CD4-positive, alpha-beta T cell treated with Interleukin-10 for 1 hour (primary cell): ENCODE measurements at places on chromosomes 16 and 17.
A peak's percentile ranks its signal among the peaks of the same experiment; 100 is the strongest.

GRCh38 chr17:77107506-77108433 is 33.0 kb upstream of the SEC14L1 start:
- peak; percentile 67 for DNase-seq

DNA sequence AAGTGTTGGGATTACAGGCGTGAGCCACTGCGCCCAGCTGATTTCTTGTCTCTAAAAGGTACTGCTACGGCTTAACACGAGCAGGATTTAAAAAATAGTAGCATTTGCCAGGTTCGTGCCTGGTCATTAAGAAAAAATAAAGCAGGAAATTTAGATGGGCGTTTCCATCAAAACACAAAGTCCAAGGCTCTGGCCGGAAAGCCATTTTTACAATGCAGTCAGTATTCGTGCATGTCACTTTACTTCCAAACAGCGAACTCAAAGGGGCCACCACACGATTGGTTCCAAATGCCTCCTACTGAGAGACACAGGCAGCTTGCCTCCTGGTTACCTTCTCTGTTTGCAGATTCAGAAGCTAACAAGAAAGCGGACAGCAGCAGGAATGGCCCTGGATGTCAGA is 66.2 kb downstream of the MRM3 start:
- DNase-seq = no peak

DNA sequence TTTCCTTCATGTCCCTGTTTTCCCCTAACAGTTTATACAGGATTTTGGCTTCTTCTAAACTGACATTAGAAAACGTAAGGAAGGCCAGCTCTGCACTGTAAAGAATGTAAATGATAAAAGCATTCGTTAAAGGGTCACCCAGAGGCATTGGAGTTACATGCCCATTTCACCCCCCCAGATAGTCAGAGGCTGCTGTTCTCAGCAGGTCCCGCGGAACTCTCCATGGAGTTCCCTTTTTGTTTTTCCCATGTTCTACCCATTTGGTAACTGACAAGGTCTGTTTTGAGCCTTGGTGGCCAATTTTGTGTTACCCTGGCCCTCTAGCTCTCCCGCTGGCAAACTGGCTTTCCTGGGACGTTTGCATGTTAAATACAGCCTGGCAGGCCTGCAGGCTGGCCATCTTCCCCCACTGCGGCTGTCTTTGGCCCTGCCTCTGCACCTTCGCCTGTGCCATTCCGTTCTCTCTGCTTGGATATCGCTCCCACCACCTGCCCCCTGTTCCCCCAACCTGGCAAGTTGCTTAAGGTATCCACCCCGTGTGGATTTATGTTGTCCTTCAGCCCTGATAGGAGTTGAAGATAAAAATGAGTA is 49.7 kb downstream of the EPN2 start:
- no peak for DNase-seq

DNA sequence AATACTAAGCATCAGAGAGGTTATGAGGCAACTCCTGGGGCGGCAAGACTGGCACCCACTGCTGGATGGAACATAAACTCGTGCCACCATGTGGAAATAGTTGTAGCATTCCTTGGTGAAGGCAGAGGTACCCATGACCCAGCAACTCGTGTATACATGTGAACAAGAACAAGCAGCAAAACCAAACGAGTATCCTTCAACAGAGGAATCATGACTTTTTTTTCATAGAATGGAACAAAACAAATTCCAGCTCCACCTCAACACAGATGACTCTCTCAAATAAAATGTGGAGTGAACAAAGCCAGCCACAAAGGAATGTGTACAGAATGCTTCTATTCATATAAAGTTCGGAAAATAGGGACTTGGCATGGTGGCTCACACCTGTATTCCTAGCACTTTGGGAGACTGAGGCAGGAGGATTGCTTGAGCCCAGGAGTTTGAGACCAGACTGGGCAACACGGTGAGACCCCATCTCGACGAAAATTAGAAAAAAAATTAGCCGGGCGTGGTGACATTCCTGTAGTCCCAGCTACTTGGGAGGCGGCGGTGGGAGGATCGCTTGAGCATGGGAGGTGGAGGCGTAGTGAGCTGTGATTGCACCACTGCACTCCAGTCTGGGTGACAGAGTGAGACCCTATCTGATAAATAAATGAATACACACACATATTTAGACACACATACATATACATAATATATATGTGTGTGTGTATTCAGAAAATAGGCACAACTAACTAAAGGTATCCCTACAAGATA is 35.3 kb downstream of the B9D1 start:
- no peak for DNase-seq

GRCh38 chr16:27169511-27170071 is 33.7 kb upstream of the KDM8 start:
- DNase-seq = peak; percentile 72

GRCh38 chr16:64773184-64773583 is 348.7 kb downstream of the CDH11 start:
- DNase-seq = no peak

- peak; percentile 80 for DNase-seq
These were observed 6.9 kb upstream of the ACTG1 start for GRCh38 chr17:81519284-81520020.

- no peak for DNase-seq
These were observed 30.7 kb downstream of the CACNG3 start for GRCh38 chr16:24286741-24287405.

DNA sequence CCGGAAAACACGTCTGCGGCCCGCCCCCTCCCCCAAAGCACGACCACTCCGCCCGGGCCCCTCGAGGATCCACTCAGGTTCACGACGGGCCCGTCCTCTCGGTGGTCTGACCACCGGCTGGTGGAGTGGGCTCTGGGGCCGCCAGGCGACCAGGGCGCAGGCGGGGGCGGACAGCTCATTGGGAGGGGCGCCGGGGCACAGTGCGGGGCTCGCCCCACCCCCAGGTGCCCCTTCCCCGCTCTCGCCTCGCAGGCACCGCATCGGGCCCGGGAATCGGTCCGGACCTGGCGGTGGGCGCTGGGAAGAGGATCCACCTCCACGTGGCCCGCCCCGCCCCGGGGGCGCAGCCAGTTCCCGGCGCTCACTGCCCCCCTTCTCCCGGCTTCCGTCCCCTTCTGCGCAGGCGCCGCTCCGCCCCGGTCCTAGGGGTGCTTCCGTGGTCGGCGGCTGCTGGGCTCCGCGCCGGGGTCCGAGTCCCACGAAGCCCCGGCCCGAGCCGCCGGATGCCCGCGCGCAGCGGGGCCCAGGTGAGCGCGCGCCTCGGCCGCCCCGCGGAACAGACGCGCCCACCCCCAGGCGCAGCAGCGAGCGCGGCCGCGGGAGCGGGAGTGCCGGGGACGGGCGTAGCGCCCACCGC is at the start of gene MPG:
Gene MPG, plus strand, starts transcription at position 419 of the 637 bp plus-strand sequence. Its CDS starts 85 bp downstream, at position 504.
- DNase-seq = peak; percentile 85

GRCh38 chr16:66691234-66691633 is 5.3 kb downstream of the CMTM4 start:
- no peak for DNase-seq

- no peak for DNase-seq
These were observed 2.0 kb upstream of the SLC6A4 start for GRCh38 chr17:30237296-30238002.

DNA sequence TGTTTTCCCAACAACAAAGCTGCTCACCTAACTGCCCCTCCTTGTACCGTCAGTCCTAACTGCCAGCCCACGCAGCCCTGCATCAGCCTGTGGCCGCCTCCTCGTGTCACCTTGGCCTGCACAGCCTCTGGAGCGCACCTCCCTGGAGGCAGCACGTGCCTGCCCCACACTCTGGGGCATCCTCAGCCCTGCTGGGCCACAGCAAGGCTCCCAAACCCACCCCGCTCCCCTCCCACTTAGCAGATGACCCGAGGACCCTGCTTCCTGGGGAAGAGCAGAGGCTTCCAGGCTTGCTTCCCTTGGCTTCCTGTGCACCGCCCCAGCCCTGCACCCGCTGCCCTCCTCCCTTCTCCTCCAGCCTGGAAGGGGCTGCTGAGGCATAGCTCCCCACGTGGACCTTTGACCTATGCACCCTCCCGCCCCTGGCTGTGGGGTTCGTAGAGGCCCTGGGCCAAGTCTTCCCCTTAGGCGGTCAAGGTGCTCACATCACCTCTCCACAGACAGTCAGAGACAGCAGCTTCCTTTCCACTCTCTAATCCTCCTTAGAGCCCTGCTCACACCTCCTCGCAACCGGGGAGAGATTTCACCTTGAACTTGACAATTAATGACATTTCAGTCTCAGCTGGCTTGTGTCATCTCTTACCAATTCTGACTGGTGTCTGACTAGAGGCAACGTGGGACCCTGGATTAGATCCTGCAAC is 115.0 kb downstream of the MGAT5B start:
- DNase-seq = no peak

DNA sequence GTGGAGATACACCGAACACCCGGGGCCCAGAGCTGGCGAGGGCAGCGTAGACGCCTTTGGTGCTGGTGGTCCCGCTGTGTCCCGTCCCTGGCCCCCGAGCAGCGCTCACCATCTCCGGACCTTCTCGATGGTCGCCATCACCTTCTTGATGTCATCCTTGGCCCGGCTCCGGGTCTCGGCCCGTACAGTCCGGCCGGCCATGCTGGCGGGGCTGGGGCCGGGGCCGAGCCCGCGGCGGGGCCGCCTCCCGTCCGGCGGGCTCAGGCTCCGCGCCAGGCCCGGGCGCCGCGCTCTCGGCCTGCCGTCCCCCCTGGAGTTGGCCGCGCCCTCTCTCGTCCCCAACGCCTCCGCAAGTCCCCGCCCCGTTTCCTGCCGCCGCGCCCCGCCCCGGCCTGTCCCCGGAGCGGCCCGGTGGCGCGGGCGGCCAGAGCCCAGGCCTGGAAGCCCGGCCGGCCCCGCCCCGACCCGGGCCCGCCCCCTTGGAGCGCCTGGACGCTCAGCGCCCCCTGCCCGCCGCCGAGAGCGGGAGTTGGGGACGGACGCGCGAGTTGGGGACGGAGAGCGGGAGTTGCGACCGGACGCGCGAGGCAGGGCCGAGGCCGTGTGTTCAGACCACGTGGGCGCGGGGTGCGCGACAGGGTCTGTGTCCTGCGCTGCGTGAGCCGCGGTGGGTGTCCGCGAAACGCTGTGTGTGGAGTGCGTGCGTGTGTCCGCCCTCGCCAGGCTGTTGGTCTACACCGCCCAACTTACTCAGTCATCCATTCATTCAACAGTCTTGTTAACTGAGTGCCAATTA is at the start of gene BCL7C:
Gene BCL7C, minus strand, starts transcription at position 334 of the 796 bp plus-strand sequence. Its CDS starts 133 bp downstream, at position 201.
- peak; percentile 88 for DNase-seq

DNA sequence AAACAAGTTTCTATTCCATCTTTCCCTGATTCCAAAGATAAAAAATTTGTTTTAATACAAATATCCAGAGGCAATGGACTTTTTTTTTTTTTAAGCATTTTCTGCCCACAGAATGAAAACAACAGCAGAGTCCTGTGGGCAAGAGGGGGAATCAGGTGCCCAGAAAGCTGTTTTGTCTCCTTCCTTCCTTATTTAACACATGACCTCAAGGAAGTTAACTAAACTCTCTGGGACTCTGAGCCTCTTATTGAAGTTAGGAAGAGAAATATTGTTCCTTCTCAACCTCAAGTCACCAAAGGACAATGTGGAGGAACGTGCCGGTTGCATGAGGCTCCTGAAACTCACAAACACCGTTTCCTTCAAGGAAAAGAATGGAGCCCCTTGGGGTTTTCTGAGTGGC is 34.9 kb downstream of the LITAF start:
- DNase-seq = no peak

DNA sequence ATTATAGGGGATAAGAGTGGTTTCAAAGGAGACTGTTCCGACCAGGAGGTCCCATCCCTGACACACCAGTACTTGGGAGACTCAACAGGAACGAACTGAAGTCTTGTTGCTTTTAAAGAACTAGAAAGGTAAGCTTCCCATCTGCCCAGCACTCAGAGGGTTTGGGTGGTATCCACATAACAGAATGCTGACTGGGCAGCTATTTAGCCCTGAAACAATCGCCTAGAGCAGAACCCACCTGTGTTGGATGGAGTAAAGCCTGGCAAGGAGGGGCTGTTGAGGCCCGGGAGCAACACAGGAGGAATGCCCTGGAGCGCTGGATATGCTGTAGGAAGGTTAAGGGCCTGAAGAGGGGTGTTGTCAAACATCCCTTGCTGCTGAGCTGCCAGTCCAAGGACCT is 254.9 kb downstream of the ZFHX3 start:
- no peak for DNase-seq

DNA sequence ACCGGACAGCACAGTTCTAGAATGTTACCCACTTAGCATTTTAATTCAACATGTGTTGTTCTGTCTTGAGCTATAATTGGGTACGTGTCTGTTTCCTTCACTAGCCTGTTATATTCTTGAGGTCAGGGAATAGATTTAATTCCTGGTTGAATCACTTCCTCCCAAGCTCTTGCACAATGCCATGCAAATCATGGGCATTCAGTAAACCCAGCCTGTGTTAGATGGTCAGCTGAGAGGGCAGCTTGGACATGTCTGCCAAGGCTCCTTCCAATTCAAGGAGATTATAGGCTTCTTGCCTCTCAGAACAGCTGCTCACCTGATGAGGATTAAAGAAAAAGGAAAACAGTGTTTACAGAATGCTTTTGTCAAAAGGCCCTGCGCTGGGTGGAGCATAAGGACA is 12.6 kb downstream of the C1QTNF1 start:
- no peak for DNase-seq

DNA sequence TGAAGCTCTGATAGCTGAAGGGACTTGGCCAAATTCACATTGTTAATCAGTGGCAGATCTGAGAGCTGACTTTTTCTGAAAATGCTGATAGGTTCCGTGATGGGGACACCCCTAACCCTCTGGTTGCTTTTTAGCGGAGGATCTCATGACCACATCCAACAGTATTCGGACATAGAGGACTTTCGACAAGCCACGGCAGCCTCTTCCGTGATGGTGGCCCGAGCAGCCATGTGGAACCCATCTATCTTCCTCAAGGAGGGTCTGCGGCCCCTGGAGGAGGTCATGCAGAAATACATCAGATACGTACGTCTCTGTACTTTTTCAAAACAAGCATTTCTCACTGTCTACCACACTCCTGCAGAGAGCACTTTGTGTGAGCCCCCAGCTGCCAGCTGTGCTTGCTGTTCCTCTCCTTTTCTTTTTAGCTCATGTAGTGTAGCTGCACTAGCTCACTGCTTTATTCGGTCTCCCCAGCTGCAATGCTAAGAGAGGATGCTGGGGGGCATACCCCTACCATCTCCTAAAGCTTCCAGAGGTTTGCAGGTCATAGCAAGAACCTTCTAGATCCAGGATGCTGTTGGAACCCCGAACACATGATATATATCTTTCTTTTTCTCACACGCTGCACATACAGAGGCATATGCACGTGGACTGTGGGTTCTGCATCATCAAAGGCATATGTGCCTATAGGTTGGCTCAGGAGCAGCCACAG is 14.2 kb upstream of the NFATC3 start:
- DNase-seq = no peak

GRCh38 chr17:68612209-68612922 is 11.2 kb upstream of the FAM20A start:
- DNase-seq = no peak
